T-helper 22 cell (primary cell): ENCODE measurements at places on chromosomes 2 and 18.

GRCh38 chr2:180352620-180353019 is 345.5 kb upstream of the CWC22 start:
- no peak for DNase-seq

DNA sequence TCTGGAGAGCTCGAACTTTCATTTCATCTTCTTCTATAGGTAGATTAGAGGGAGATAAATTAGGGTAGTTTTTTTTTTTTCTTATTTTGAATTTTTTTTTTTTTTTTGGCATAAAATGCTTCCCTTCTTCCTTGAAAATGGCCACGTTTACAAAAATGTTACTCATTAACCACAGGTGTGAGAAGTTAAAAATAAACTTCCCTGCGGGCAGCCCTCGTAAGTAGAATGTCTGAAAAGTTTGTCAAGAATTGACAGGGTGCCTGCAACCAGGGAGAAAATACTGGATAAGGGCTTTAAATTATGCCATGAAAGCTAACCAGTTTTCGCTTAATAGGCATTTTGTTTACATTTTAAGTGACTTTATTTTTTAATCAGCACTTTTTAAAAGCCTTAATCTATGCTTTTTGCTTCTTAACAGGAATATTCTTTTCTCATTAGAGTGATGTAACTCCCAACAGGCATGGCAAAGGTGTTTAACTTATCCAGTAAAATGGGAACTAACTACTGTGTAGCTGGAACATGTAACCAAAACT is 4.2 kb upstream of the FN1 start:
- no peak for DNase-seq

GRCh38 chr2:26401739-26402541 is at the start of gene DRC1:
Gene DRC1, plus strand, starts transcription at chr2:26401920. Its CDS starts 70 bp downstream, at chr2:26401990.
- DNase-seq: no peak

GRCh38 chr2:107597507-107597906 is 229.2 kb upstream of the RGPD4 start:
- DNase-seq: no peak

GRCh38 chr18:34494359-34494696 is 215.8 kb upstream of the DTNA start:
- DNase-seq: no peak

DNA sequence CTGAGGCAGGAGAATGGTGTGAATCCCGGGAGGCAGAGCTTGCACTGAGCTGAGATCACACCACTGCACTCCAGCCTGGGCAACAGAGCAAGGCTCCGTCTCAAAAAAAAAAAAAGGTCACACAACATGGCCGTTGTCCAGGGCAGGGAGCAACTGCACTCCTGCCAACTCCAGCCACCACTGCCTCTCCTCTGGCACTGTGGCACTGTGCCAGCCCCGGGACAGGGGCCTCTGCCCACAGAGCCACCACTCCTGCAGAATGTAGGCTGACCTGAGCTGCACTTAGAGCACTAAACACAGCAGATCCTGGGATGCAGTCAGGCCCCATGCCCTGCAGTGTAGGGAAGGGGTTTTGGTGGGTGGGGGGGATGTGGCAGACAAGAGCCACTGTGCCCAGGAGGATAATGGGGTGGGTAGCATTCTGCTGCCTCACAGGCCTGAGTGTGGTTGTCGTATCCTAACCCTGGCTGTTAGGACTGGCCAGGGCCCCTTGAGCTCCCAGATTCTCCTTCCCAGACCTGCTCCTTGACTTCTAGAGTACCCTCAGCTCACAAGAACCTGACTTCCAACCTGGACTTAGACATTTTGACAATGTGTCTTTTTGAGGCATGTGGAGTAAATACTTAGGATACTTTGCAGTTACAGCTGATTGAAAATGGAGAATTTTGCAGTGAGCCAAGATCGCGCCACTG is 69.4 kb upstream of the SH3RF3 start:
- DNase-seq: no peak

DNA sequence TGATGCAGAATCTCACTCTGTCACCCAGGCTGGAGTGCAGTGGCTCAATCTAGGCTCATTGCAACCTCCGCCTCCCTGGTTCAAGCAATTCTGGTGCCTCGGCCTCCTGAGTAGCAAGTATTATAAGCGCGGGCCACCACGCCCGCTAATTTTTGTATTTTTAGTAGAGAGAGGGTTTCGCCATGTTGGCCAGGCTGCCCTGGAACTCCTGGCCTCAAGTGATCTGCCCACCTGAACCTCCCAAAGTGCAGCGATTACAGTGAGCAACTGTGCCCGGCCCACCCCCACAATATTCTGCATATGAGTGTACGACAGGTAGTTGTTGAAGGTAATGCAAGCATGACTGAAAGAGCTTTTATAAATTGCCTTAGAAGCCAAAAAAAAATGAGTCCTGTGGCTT is 1.2 kb downstream of the WDR75 start:
- DNase-seq: no peak
